ENCODE measurements at places on chromosomes 6 and 20.

DNA sequence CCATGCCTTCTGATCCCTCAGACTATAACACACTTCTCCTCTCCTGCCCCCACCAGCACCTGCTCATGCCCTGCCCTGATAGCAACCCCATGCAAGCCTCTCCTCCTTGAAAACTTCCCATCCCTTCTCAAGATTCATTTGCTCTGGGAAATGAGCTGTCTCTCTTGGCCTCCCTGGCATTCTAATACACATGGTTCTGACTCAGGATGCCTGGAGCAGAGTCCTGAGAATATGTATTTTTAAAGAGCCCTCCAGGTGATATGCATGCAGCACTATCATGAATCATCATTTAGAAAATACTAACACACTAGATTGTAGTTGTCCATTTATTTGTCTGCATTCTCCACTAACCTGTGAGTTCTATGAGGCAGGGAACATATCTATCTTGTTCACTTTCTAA is 26.6 kb downstream of the HDGFL1 start:
- no peak for DNase-seq

DNA sequence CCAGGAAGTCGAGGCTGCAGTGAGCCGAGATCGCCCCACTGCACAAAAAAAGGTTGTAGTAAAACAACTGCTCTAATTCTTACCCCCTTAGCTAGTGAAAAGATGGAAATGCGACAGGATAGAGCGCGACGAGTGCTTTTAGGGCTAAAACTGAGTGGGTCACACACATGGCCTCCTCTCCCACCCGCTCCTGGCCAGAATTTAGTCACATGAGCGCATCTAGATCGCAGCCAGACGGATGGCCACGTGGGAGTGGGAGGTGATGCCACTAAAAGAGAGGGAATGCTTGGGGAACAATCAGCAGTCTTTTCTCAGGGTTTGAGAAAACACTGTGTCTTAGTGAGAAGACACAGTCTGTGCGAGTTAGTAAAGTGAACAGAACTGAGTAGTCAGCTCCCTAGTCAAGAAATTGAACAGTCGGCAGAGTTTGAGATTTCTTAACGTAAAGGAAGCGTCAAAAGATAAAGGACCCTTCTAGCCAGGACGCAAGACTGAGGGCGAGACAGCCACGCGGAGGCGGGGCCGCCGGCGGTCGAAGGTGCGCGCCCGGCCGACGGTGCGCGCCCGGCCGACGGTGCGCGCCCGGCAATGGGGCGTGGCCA is 664 bp upstream of the ACTR5 start:
- no peak for DNase-seq

GRCh38 chr6:54094786-54095185 is 16.5 kb upstream of the MLIP start:
- DNase-seq: no peak

- DNase-seq: no peak
Observed at GRCh38 chr20:42549496-42549895, 640.2 kb downstream of the PTPRT start.

GRCh38 chr6:106446983-106447382 is 86.5 kb downstream of the CRYBG1 start:
- DNase-seq: no peak

DNA sequence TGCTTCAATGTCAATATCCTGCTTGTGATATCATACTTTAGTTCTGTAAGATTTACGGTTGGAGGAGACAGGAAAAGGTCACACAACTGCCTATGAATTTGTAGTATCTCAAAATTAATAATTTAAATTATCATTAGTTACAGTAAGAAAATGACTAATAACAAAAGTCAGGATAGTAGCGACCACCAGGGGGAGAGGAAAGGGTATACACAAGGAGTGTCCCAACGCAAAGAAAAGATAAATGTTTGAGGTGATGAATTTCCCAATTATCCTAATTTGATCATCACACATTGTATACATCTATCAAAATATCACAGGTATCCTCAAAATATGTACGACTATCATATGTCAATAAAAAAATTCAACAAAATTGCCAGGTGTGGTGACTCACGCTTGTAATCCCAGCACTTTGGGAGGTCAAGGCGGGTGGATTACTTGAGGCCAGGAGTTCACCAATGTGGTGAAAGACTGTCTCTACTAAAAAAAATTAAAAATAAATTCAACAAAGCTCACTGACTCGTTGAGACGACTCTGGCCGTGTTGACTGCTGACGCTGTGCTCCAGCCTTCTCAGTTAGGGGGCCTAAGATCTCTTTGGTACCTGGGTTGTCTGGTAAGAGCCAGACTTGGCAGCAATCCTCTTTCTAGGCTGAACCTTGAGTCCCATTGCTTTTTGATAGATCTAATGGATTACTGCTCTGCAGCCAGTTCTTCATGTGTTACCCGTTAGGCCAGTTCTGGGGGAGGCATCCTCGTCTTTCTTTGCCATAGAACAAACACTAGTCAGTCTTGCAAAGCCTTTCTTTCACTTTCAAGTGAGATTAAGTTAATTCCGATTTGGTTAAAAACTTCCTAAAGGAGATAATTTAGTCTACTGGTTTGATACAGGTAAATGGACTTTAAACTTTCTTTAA is 9.0 kb upstream of the OVOL2 start:
- no peak for DNase-seq

GRCh38 chr6:168603234-168603633 is 162.2 kb downstream of the SMOC2 start:
- DNase-seq: no peak

GRCh38 chr6:37376078-37376743 is 22.4 kb downstream of the RNF8 start:
- no peak for DNase-seq

- no peak for DNase-seq
Observed at GRCh38 chr6:128415387-128415786, 105.0 kb downstream of the PTPRK start.

GRCh38 chr20:44390280-44390679 is 34.8 kb downstream of the HNF4A start:
- no peak for DNase-seq

DNA sequence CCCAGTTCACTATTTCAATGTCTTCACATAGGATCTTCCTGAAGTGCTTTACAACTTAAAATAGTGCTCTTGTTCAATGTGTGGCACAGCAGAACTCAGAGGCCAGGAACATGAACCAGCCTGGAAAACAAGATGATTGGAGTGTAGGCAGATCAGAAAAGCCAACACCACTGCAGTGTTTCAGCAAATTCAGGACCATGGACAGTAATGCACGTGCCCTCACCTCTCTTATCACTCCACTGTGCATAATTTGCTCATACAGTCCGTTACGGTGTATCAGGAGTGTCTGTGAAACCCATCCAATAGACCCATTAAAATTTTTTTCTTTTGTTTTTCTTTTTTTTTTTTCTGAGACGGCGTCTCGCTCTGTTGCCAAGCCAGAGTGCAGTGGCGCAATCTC is 27.6 kb upstream of the HACE1 start:
- no peak for DNase-seq

- no peak for DNase-seq
Observed at GRCh38 chr6:162387718-162388382, 339.7 kb downstream of the PRKN start.

GRCh38 chr6:32967151-32968091 is 973 bp upstream of the BRD2 start:
- no peak for DNase-seq

DNA sequence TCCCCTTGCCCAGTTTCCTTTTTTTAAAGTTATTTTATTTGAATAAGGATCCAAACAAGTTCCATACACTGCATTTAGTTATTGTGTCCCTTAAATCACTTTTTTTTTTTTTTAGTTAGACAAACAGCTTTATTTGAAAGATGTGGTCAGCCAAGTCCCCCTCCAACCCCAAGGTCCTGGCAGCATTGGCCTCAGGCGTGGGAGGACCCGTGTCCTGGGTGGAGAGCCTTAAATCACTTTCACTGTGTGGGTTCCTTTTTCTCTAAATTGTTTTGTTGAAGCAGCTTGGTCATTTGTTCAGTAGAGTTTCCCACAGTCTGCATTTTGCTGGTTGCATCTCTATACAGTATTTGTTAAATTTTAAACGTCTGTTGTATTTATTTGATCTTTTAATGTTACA is 5.2 kb upstream of the TBCC start:
- no peak for DNase-seq

GRCh38 chr6:99521633-99522151 is 6.5 kb upstream of the USP45 start:
- DNase-seq: no peak

DNA sequence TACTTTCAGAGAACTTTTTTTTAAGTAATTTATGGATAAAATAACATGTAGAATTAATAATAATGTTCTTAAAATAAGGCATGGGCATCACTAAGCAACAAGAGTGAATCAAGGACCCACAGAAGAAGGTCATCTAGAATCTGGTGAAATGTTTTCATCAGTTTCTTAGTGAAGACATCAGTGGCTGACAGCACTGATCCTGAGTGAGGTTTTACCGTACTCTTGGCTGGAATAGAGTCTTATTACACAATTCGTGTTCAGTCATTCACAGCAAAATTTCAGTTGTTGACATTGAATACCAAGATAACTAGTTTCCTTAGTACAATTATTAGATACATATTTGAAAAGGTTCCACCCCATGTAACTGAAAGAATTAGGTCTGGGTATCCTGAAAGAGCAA is 140.4 kb downstream of the C6orf58 start:
- no peak for DNase-seq

- DNase-seq: no peak
Observed at GRCh38 chr20:47576516-47577033, 74.9 kb downstream of the NCOA3 start.
